CD4-positive, alpha-beta T cell treated with Interleukin-4 for 1 hour (primary cell): ENCODE measurements at places on chromosomes 1 and 21.

- no peak for DNase-seq
Measured at GRCh38 chr1:94329986-94330385, 88.2 kb upstream of the ABCD3 start.

DNA sequence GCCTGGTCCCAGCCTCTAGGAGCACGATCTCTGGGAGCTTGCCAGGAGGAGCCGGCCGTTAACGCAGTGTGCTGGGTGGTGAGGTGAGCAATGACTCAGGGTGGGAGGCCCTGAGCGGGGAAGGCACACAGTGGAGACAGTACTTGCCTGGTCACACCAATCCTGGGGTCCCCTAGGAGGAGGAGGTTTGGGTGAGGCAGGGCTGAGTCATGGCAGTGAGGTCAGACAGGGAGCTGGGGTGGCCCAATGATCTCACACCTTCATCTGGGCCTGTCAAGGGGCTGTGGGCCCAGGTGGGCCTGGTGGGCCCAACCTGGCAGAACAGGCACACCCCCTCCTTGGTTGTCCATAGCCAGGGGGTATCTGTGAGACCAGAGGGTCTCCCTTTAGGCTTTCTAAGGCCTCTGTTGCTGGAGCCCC, 8.6 kb upstream of the EDN2 start:
- DNase-seq, result no peak

DNA sequence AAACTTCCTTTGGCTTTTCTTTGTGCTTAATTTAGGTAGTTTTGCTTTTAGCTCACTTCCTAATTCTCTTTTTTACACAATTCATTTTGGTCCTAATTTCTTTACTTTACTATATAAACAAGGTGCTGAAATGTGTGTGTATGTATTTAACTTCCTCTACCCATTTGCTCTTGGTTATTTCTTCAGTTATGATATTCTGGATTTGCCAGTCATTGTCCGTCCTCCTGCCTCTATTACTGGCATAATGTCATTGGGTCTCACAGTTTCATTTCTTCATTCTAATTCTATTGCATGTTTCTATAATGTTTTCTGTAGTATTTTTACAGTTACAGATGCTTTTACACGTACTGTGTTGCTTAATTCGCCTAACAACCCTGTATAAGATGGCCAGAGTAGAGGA, 96.2 kb downstream of the ZMYM4 start:
- DNase-seq, result no peak

DNA sequence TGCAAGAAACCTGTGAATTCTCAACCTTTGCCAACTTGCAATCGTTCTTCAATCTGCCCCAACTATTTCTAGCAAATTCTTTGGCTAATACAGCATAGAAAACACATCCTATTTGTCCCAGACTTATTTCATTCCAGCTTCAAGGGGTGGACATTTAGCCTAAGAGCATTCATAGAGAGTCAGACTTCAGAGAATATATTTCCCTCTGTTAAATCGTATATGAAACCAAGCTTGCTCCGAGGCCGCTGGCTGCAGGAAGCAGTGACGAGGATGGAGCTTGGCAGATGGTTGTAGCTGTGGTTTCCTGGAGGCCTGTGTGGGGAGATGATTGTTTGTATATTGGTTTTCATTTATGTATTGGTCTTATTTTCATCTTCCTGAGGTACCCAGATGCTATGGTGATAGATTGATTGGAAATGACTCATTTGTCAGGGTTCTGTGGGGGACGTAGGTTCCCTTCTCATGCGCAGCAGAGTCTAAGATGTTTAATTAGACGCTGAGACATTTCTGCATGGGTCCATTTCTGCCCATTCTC, 26.1 kb downstream of the MAN1C1 start:
- DNase-seq, result peak; percentile 81

DNA sequence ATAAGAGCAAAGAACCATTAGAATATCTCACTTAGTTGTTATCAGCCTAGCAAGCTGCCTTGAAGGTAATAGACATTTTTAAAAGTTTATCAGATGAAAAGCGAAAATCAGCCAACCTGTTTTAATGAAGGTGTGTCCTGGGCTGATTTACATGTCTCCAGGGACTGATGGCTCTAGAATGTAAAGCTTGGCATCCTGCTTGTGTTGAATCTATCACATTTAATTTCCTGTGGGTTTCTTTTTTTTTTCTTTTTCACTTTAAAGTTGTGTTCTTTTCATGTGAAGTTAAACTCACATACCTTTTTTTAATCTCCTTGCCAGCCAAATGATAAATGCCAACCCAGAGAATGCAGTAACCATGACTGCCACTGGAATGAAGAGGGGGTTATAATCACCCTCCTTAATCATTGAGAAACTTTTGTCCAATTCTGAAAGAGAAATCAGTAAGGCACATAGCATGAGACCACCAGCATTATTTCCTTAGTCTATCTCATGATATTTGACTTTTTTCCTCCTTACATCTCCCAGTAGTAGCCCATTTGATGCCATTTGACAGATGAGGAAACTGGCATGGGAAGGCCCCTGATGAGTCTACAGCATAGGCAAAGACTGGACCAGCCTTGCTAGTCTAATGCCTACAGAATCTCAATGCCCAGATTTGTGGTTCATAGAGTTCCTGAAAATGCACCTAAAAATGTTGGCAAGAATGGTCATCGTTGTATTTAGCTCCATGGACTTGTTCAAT, 10.0 kb downstream of the SELL start:
- peak; percentile 51 for DNase-seq

DNA sequence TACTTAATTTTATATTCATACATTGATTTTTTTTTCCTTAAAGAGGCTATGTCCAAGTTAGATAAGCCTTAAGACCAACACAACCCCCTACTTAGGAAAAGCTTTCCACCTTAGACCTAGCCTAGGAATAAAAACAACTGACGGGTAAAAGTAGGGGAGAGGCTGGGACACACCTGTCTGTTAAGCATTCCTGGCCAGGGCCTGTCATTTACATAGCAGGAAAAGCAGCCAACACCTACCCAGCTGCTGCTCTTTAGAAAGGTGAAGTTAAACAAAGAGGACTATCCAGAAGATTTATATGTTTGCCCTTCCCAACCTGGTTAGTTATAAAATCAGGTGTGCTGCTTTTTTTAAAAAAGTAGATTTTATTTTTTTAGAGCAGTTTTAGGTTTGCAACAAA, 29.1 kb upstream of the SAMD13 start:
- no peak for DNase-seq

GRCh38 chr1:184387476-184388318, 868 bp downstream of the C1orf21 start:
- DNase-seq, result peak; percentile 70

DNA sequence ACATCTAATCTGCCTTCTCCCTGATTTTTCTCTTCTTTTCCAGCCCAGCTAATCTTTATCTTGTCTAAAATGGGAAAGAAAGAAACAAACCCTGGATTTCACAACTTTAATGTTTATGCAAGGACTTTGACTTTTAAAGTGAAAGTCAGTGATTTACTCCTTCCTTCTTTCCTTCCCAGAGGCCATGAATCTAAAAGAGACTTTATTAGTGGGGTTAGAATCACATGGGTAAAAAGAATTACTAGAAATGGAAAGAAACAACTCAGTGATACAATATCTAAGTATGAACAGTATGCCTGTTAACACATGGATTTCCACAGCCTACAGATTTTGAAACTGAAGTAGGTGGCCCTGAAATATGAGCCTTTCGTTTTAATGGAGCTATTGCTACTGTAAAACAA, 59.8 kb upstream of the KCNK2 start:
- no peak for DNase-seq

- DNase-seq, result peak; percentile 38
Measured at GRCh38 chr1:23910553-23911246, 2.5 kb downstream of the CNR2 start.

- DNase-seq, result no peak
Measured at GRCh38 chr1:163823017-163823416, 501.3 kb downstream of the NUF2 start.

GRCh38 chr1:16019644-16020277, 1.9 kb upstream of the HSPB7 start:
- DNase-seq, result no peak

- no peak for DNase-seq
Measured at GRCh38 chr1:25700626-25701025, 84.0 kb downstream of the MAN1C1 start.

DNA sequence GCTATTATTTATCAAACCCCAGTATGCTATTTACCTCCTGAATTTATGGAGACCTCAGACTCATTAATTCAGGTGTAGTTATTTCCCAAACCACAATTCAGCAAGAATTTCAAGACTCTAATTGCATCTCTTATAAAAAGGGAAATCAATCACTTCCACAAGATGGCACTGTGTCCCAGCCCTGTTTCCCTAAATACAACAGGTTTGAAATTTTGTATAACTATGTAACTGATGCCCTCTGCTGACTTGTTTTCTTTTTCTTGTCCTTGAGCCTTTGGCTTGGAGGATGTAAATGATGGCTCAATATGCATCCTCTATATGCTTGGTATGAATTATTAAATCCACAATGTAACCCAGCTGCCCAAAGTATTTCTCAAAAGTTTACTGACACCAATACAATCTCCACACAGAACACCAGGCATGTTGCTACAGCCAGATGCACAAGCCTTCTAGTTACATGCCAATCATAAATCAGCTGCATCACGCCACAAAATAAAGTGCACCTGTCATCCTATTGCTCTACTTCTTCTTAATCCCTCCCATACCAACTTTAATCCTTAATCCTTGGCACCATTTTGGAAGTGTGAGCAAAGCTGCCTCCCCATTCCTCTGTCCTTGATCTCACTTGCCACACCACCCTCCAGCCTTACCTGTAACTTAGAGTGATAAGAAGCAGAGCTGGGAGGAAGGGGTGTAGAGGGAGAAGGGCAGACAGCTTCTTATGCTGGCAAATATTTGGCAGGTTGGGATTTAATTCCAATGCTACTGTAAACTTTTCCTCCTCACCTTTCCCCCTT, 9.0 kb downstream of the C1orf105 start:
- peak; percentile 72 for DNase-seq

- DNase-seq, result no peak
Measured at GRCh38 chr1:59569198-59569597, 245.6 kb upstream of the HOOK1 start.

GRCh38 chr1:93537396-93537795, 89.5 kb downstream of the FNBP1L start:
- no peak for DNase-seq

- DNase-seq, result no peak
Measured at GRCh38 chr1:247110627-247111258, 6.6 kb upstream of the ZNF669 start.

DNA sequence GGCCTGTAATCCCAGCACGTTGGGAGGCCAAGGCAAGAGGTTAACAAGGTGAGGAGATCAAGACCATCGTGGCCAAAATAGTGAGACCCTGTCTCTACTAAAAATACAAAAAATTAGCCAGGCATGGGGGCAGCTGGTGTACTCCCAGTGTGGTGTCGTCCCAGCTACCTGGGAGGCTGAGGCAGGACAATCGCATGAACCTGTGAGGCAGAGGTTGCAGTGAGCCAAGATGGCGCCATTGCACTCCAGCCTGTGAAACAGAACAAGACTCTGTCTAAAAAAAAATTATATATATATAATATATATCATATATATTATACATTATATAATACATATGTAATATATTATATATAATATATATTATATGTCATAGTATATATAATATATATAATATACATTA, 249.2 kb upstream of the TPTE start:
- no peak for DNase-seq

- DNase-seq, result no peak
Measured at GRCh38 chr1:108089477-108089876, 110.7 kb downstream of the SLC25A24 start.

GRCh38 chr1:29284286-29284960, 48.1 kb downstream of the PTPRU start:
- no peak for DNase-seq

DNA sequence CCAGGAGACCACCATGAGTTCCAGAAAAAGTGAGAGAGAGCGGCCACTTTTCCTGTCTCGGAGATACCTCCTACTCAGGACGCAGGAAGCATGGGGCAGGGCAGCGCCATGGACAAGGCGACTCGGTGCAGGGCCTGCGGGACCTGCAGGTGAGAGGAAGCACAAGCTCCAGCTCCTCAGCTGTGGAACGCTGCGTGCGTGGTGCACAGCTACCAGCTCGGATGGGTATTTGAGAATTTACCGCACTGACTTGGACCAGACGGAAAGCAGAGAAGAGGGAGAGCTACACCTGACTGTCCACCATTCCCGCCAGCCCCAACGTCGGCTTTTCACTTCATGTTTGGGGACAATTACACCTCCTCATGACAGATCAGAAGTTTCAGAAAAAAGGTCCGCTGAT, 8.2 kb upstream of the CDK11A start:
- DNase-seq, result no peak

GRCh38 chr21:18114810-18115209, 129.8 kb upstream of the CHODL start:
- DNase-seq, result no peak

DNA sequence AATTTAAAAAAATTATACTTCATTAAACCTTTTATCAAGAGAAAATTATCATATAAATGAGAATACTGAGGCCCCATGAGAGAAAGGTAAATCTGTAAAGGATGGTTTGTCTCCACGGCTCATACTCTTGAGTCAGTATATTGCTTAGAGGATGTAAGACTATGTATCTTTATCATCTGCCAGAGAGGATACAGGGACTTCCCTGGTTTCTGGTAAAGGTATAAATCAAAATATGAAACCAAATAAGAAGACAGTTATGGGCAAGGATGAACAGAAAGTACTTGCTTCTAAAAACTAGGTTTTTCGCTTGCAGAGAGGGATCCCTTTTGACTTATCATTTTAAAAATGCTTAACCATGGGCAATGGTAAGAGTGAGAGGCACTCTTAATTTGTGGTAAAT, 112.4 kb downstream of the POU2F1 start:
- DNase-seq, result no peak
